ENCODE measurements at places on chromosomes 5 and 9. TPM values are rescaled to one million over a fixed set of nuclear protein-coding genes. Genes with fewer than 3 reads are reported as not detected.

- DNase-seq: no peak
Measured at GRCh38 chr5:159451197-159452052, 121.1 kb upstream of the IL12B start.

GRCh38 chr5:685262-686171 is 7.6 kb downstream of the TPPP start:
- DNase-seq: no peak

DNA sequence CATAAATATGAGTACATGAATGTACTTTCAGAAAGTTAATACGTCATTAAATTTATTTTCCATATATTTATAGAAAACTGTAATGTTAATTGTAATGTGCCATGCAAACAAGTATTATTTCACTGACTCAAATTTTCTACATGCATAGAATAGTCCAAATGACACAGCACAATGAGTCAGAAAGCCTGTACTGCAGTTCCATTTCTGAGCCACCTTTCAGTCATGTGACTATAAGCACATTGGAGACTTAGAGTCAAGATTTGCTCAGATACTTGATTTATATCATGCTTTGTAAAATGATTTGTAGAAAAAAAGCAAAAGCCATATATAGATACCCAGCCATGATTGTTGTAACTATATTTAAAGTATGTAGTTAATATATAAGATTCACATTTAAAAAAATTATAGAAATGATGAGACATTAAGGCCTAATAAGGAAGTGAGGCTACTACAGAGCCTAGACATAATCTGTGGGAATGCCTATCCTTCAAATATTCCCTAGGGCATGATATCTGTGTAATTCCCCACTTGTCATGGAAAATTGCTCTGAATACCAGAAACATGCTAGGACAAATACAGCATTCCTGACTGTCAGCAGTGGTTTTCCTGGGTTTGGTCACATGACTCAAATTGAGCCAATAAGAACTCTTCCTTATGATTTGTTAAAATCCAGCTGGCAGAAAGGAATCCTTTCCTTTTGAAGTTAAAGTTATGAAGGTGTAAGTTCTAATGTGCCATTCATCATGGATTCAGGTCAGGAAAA is 50.0 kb downstream of the PTPRD start:
- no peak for DNase-seq

DNA sequence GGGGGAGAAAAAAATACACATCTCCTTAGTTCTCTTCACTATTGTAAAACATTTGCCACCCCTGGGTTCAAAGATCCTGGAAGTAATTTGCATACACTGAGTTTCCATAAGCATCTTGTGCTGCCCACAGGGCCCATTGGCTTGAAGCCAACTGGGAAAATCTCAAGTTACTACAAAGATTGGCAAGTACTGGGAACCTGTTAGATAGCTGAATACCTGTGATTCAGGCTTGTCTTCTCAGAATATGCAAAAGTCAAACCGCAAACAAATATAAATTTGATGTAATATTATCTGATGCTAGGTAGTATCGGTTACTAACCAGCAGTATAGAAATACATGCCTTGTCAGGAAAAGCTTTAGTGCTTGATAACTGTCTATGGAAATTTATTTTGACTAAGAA is 156.9 kb upstream of the FST start:
- DNase-seq: no peak

- no peak for DNase-seq
Measured at GRCh38 chr5:157180374-157181264, at the start of gene ITK. Gene ITK (plus strand): TSS chr5:157180840. CDS start chr5:157180978, 138 bp downstream.

- DNase-seq: no peak
Measured at GRCh38 chr5:135724617-135725016, 109.8 kb upstream of the SLC25A48 start.

ZDHHC21 gene
- total RNA-seq: 10.7 TPM

ZMYND19 gene
- 50.6 TPM for total RNA-seq
